Right lung (tissue), 10 donors: ENCODE measurements at places on chromosomes 3 and 15. TPM values are rescaled to one million over a fixed set of nuclear protein-coding genes. Genes with fewer than 3 reads are reported as not detected.

DNA sequence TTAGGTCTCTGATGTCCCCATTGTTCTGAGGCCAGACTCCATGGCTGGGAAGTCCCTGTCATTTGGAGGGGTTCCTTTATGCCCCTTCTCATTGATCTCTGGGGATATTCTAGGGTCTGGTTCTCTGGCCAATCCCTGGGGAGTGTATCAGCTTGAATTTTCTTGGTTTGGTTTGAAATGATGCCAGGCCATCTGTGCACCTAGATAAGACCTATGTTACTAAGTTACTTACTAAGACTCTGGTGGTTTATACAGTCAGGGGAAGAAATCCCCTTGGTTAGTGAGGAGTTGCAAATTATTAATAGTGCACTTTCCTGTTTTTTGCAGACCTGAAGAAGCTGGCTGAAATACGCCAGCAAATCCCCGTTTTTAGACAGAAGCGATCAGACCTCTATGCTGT lies 20.3 kb downstream of the NIT2 start:
- DNase-seq = no peak

DNA sequence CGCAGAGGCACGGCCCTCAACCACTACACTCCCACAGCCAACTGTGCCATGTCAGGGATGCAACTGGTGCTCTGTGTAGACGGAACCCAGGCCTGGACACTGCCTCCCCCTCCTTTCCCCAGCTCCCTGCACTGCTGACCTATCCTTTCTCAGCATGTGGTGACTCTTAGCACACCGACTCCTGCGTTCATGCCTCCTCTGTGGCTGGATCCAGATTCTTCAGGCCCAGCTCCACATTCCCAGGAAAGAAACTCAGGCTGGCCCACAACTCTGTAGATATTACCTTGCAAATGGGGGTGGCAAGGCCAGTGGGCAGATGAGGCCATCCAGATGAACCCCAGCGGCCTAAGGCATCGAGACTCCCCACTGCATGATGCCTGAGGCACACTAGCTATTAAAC lies 272.7 kb downstream of the OCA2 start:
- DNase-seq = no peak

DNA sequence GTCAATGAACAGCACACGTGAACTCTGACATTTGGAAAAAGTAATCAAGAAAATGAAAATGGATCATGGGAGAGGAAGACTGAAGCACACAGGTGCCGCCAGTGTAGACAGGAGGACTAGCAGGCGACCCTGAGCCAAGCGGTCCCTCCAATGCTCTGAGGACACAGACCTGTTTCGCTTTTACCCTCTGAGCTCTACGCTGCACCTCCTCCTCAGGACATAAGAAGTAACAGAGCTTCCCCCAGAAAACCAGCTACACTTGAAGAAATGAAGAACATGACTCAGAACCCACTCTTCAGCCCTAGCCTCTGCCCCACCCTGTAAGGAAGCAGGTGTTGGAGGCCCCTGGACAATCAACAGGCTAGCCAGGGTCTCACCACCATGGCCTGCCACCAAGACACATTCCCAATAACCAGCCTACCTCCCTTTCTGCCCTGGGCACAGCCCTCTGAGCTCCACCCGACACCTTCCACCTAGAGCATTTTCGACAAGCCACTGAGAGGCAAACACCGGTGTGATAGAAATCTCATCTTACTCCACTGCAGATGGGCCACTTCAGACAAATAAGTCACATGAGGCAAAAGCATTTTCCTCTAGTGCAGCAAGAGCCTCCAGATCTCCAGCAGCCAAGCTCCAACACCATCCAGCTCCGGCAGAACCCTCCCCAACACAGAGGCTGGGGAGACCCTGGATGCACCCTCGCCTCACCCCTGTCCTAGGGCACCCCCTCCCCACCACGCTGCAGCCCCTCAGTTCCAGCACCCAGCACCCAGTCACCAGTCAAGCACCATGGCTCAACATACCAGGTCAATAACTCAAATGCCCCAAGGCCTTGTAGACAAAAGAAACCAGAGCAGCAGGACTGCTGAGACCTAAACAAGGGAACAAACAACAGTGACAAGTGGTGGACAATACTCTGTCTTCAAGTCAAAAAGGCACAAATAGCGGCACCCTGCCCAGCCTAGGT lies 11.4 kb downstream of the FAM174B start:
- no peak for DNase-seq

- no peak for DNase-seq
These were observed 12.3 kb upstream of the CTDSPL start for GRCh38 chr3:37849146-37849923.

- no peak for DNase-seq
These were observed 22.0 kb downstream of the STARD5 start for GRCh38 chr15:81301815-81302399.

GRCh38 chr3:11495948-11496557 lies 147.7 kb downstream of the VGLL4 start:
- DNase-seq = no peak

- DNase-seq = no peak
These were observed 174.7 kb downstream of the MBNL1 start for GRCh38 chr3:152443212-152444023.

- no peak for DNase-seq
These were observed 57.0 kb upstream of the MCTP2 start for GRCh38 chr15:94174399-94174802.

DNA sequence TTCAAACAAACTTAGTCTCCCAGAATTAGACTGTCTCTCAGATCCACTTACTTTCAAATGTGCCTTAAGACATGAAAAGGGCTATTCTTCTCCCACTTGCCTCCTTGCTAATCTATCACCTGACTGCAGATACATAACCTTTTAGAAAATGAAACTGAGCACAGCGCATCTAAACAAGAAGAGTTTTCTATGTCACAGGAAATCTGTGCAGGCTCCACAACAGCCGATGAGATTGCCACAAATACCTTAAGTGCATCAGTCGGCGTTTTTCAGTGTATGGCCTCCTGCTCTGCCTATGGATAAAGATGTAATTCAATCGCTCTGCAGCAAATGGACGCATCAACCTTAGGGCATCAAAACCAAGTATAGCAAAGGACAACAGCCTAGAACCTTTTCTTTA lies 544.2 kb downstream of the FOXP1 start:
- no peak for DNase-seq

DNA sequence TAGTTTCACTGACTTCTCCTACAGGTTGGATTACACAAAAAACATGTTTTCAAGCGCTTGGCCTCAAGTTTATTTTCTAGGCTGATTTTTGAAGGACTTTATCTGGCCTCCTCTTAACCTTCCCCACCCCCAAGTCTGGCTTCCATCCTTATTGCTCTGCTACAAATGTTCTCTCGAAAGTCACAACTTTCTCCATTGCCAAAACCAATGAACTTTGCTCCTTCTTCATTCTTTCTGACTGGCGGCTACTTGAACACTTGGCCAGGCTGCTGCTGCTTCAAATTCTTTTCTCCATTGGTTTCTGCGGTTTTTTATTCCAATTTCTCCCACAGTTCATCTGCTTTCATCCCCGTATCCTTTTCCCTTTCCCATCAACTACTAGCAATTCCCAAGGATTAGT lies 106.6 kb downstream of the TOP2B start:
- DNase-seq = peak; percentile 87

- DNase-seq = no peak
These were observed 339.6 kb upstream of the ROBO2 start for GRCh38 chr3:76700323-76700722.

DNA sequence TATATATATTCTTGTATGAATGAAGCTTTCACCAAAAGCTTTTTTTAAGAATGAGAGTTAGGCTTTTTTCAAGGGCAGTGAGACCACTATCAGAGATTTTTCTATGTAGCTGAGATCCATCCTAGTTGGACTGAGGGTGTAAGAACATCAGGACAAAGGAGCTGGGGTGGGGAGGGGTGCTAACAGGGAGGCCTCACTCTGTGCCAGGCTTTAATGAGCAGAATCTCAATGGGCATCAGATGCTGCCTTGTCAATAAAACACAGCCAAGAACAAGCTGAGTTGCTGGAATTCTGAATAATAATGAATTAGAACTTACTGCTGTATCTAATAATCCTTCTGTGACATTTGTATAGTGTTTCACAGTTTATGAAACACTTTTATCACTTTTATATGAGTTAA lies 41.4 kb upstream of the USP3 start:
- DNase-seq = no peak

PLA1A gene
- polyA plus RNA-seq = 0.91 TPM
